Activated CD4-positive, alpha-beta T cell treated with anti-CD3 and anti-CD28 coated beads, Interleukin-2, amount 50 U/mL, for 4 hours (primary cell): ENCODE measurements at places on chromosomes 5 and 9.

GRCh38 chr5:91111473-91112238 lies 271.5 kb downstream of the ARRDC3 start:
- DNase-seq: no peak

GRCh38 chr9:93132946-93133680 lies 938 bp downstream of the NINJ1 start:
- peak; percentile 29 for DNase-seq

- DNase-seq: no peak
These were observed 132.5 kb upstream of the FER start for GRCh38 chr5:108615216-108615615.

DNA sequence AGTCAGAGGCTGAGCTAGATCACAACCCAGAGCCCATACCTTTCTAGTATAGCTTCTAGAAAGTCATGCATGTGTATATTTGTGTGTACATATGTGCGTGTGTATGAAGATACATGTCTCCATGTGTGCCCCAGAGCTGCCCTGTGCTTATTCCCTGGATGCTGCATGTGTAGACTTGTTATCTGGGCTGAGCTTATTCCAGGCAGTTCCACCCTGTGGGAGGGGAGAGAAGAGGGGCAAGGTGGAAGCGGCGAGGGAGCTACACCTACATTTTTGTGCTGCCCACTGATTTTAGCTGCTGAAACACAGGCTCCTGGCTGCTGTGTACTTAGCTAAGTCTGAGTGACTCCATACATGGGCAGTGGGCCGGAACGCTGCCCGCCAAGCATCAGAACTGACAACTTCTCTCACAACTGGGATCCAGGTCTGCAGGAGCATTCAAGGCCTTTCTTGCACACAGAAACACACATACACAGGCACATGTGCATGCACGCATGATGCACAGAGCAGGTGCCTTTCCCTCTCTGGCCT lies 38.0 kb upstream of the XPA start:
- DNase-seq: no peak

- DNase-seq: no peak
These were observed 318.6 kb upstream of the RGMB start for GRCh38 chr5:98454904-98455303.
